ENCODE measurements at places on chromosomes 12 and 14.

- DNase-seq = no peak
Observed at GRCh38 chr14:88518592-88519512, 36.0 kb downstream of the PTPN21 start.

- DNase-seq = no peak
Observed at GRCh38 chr12:130016194-130016593, 112.4 kb upstream of the TMEM132D start.

- DNase-seq = no peak
Observed at GRCh38 chr14:105399466-105399775, 1.1 kb downstream of the TEX22 start.

GRCh38 chr14:55233591-55233990 is 37.6 kb upstream of the FBXO34 start:
- DNase-seq = no peak

GRCh38 chr14:54854181-54854580 is 48.4 kb downstream of the GCH1 start:
- DNase-seq = no peak

- no peak for DNase-seq
Observed at GRCh38 chr14:65180725-65181025, 78.4 kb upstream of the MAX start.

- no peak for DNase-seq
Observed at GRCh38 chr12:96255077-96255476, 60.9 kb downstream of the ELK3 start.

- no peak for DNase-seq
Observed at GRCh38 chr12:125357561-125357960, 292.3 kb downstream of the AACS start.

Measured in NCI-H187 treated with DMSO at 0.1 percent for 48 hours (cell line).